ENCODE measurements at places on chromosomes 13 and 19. TPM values are rescaled to one million over a fixed set of nuclear protein-coding genes. Genes with fewer than 3 reads are reported as not detected.

Gene ZNF285
- 1.4 TPM for polyA plus RNA-seq

Gene PABPC3
- not detected for polyA plus RNA-seq

Gene LPAR6
- polyA plus RNA-seq = 11.4 TPM

Gene ZNF229
- polyA plus RNA-seq = 1.2 TPM

Gene RDH8
- not detected for polyA plus RNA-seq
